ENCODE measurements at places on chromosomes 11 and 22.
A peak's percentile ranks its signal among the peaks of the same experiment; 100 is the strongest.

DNA sequence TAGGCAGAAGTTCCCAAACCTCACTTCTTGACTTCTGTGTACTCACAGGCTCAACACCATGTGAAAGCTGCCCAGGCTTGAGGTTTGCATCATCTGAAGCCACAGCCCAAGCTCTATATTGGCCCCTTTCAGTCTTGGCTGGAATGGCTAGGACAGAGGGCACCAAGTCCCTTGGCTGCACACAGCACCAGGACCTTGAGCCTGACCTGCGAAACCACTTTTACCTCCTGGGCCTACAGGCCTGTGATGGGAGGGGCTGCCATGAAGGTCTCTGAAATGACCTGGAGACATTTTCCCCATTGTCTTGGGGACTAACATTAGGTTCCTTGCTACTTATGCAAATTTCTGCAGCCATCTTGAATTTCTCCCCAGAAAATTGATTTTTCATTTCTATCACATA lies 288.3 kb upstream of the ZC3H12C start:
- DNase-seq = no peak

GRCh38 chr22:32518381-32518780 lies 43.8 kb downstream of the FBXO7 start:
- no peak for DNase-seq

GRCh38 chr11:121383716-121384115 lies 68.4 kb upstream of the SORL1 start:
- DNase-seq = no peak

GRCh38 chr22:50171965-50172421 lies 1.5 kb downstream of the PANX2 start:
- DNase-seq = no peak

DNA sequence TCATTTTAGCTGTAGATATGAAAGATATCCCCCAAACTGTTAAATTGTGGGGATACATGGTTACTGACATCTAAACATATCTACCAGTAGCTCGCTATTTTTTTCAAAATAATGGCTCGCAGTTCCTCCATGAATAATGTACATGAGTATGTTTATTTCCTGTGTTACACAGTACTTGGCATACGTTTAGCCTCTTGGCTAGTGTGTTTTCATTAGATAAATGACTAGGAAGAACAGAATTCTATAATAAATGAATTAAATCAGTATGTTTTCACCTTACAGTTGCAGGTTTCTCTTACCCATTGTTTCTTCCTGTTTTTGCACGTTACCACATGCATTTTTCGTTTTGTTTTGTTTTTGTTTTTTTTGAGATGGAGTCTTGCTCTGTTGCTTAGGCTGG lies 21.8 kb downstream of the RNF169 start:
- DNase-seq = no peak

DNA sequence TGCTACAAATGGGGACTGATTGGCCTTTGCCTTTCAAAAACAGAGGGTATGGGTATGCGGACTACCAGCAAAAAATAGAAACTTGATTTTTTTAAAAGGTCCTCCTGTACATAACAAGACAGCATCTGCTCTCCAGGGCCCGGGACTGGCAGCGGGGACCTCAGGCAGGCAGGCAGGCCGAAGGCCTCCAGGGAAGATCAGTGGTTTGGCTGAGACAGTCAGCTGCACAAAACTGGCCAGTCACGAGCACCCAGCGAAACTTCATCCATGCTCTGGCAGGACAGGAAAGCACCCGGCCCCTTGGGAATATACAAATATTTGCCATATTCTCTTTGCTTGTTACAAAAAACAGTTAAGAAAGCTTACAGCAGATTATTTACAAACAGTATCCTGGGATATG lies 11.0 kb downstream of the RPL27A start:
- DNase-seq = no peak

DNA sequence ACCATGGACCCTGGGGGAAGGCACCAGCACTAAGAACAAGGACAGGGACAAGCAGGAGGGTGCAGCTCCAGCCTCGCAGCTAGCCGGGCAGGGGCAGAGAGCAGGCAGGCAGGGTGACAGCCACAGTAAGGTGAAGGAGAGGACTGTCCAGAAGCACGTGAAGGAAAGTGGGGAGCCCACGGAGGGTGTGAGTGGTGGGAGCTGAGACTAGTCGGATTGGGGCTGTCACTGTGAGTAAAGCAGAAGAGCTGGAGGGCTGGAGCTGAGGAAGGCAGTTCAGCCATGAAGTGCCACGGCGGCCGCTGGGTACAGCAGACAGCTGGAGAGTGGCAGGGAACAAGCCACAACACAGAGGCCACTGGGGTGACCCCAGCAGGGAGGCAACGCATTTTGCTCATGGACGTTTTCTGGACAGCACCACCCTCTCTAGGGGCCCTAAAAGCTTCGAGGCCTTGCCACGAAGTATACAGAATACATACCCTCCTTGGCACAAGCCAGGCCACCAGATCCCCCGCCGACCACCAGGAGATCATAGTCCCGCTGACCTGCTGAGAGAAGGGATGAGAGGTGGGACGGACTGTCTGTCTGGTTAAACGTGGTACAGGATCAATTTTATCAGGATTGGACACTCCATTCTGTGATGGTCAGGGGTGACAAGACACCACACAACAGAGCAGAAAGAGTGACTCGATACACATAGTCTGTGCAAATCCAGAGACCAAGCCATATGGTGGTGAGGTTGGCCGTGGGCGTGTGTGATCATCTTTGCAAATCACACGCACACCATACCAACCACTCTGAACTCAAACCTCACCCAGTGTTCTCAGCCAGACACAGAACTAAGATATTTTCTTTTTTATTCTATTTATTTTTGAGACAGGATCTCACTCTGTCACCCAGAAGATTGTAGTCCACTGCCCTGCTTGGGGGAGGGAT lies 10.8 kb upstream of the COMT start:
- DNase-seq = no peak

GRCh38 chr22:38830026-38830844 lies 13.6 kb downstream of the NPTXR start:
- DNase-seq = no peak

DNA sequence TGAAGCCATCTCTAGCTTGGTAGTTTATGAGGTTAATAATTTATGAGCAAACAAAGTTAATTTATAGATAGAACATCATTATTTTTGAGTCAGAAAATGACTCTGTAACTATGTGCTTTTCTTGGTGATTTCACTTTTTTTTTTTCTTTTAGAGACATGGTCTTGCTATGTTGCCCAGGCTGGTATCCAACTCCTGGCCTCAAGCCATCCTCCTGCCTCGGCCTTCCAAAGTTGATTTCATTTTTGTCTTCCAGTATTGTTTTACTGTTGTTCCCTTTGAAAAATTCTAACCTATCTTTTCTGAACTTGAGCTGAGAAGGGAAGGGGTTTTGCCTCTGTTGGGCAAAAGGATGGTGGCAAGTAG lies 706 bp upstream of the CXCR5 start:
- DNase-seq = no peak

DNA sequence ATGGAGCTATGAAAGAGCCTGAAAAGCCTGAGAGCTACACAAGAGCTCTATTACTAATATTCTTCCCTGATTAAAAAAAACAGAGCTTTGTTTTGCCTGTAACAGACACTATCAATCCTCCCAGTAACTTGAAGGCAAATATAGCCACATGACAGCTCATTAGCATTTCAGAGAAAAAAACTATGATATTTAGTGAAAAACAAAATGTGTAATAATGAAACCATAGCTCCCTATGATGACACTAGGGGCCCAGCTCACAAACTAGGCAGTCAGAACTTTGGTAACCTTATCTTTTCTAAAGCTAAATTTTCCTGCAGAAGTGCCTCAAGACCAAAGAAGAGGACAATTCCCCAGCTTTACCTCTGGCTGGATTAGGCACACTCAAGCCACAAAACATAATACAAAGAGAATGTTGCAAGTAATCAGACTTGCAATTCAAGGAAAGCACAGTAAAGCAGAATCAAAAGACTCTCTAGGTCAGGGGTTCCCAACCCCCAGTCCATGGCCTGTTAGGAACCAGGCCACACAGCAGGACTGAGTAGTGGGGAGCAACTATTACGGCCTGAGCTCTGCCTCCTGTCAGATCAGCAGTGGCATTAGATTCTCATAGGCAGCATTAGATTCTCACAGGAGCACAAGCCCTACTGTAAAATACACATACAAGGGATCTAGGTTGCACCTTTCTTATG lies 53.3 kb downstream of the MRTFA start:
- DNase-seq = no peak

- no peak for DNase-seq
Observed at GRCh38 chr11:57310630-57311086, 14.1 kb downstream of the TNKS1BP1 start.

- DNase-seq = no peak
Observed at GRCh38 chr11:57460758-57461749, 726 bp downstream of the RTN4RL2 start.

GRCh38 chr11:34790620-34791019 lies 125.6 kb downstream of the APIP start:
- DNase-seq = no peak

- no peak for DNase-seq
Observed at GRCh38 chr11:77071671-77072605, 5.2 kb downstream of the CAPN5 start.

DNA sequence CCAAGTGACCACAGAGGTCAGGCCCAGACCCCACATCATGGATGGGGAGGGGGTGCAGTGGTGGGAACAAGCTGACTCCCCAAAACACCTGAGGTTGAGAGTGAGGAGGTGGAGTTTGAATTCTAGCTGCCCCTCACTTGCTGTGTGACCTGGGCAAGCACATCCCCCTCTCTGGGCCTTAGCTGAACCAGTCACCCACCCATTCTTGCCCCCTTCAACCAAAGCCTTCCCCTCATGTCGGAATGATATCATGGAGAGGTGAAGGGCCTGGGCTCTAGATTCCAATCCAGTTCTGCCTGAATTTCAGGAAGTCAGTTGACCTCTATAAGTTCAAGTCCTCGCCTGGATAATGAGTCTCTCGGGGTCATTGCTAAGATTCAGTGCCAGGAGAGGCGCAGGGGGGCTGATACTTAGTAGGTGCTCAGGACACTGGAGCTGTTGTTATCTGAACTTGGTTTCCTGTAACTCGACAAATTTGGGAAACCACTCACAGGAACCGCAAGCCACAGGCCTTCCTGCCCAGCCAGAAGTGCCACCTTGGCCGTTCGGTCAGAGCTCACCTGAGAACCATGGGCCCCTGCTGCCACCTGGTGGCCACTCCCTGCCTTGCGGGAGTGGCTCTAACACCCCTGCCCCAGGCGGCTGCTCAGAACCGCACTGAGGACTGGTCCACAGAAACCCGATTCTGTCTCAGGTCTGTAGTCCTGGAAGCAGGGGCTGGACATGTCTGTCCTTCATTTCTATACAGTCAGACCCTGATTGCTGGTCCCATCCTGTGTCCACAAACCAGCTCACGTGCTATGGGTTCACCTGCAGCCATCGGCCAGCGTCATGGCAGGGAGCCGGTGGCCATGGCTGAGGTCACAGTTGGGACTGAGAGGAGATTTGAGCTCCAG lies 6.9 kb downstream of the CDC42EP1 start:
- peak; percentile 91 for DNase-seq

DNA sequence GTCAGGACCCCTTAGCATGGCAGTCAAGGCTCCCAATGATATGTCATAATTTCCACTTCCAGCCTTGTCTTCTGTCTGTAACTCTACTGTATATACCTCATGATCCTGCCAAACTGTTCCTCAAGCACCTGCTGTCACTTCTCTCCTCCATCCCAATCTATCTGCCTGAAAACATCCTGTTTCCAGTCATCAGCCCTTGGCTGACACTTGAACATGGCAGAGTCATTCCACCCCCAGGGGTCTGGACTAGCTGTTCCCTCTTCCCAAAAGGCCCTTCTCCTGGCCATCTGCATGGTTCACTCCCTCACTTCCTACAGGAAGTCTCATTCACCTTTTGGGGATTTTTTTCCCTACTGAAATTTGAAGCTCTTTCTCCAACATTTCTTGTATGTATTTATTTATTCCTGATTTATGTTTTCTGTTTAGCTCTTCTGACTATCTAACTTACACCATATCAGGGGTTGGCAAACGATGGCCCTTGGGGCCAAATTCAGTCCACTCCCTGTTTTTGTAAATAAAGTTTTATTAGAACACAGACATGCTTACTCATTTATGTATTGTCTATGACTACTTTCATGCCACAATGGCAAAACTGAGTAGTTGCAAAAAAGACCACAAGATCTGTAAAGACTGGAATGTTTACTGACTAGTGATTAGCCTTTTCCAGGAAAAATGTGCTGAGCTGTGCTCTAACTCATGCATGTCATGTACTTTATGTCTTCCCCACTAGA lies 278.4 kb downstream of the KIRREL3 start:
- no peak for DNase-seq

DNA sequence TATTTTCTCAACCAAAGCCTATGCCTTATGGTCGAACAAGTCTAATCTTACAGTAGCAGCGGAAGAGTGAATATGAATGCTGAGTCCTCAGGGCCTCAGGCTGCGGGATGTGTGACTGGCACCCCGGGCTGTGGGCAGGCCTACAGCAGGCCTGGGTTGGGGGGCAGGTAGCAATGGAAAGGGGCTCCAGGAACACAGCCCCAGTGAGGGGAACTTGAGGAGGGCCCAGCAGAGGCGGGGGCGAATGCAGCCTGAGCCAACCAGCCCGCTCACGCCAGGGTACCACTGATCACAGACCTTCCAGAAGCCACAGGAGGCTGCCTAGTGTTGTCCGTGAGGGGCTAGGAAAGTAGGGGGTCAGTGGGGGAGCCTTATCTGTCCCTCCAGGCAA lies 11.3 kb upstream of the CD5 start:
- DNase-seq = no peak

- DNase-seq = peak; percentile 86
Observed at GRCh38 chr22:46006379-46007002, 29.5 kb upstream of the WNT7B start.

DNA sequence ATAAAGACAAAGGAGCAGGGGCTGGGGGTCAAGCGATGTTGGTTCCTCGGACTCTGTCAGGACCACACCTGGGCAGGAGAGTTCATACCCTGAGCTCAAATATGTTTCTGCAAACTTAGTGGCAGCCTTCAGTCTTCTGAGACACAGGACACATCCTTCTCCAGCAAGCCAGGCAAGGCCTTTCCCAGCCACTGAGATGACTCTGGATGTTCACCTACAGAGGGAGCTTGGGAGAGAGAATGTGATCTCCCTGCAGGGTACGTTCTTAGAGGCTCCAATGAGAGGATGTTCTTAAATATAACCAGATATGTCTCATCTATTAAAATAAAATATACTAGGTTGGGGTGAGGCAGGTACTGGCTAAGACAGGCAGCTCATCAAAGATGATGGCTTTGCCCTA lies 461.5 kb downstream of the OPCML start:
- no peak for DNase-seq

DNA sequence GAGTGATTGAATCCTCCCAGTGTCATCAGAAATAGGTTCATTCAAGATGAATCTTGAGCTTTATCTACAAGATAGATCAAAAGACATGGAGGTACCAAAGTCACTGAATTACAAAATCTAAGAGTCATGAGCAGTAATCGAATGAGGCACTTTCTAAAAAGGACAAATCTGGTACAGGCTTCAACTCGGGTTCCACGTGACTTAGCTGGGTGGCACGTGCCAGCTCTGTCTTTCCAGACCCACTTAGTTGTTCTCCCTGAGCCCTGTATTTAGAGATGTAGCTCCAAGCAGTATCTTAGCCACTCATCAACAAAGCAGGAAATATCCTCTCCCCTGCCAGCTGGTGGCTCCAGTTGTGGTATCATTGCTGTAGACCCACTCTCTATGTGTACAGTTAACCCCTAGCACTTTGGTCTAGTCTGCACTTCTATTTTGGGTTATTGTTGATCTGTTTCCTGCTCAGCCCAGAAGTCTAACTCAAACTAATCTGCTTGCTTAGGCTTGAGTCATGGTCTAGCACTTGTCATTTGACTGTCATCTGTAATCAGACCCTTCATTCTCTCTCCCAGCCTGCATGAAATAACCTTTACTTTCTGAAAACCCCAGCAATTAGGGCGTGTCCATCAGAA lies 528.7 kb downstream of the ETS1 start:
- peak; percentile 51 for DNase-seq

- DNase-seq = no peak
Observed at GRCh38 chr11:95907476-95907875, 16.4 kb downstream of the MTMR2 start.
